ENCODE measurements at places on chromosomes 6 and 20. TPM values are rescaled to one million over a fixed set of nuclear protein-coding genes. Genes with fewer than 3 reads are reported as not detected.

Gene LAMA2
- 0.14 TPM for polyA plus RNA-seq

Gene HIVEP2
- 3.9 TPM for polyA plus RNA-seq

Gene PCMT1
- polyA plus RNA-seq: 126 TPM

Gene DPPA5
- polyA plus RNA-seq: not detected

Gene MRPS10
- 58.5 TPM for polyA plus RNA-seq

Gene SASH1
- polyA plus RNA-seq: not detected

Gene ZNF831
- 0.03 TPM for polyA plus RNA-seq

Gene NOTCH4
- polyA plus RNA-seq: 3.2 TPM

Gene SALL4
- polyA plus RNA-seq: not detected

Gene COL9A1
- polyA plus RNA-seq: not detected

Gene GJA1
- polyA plus RNA-seq: 0.06 TPM

Gene GSTA2
- not detected for polyA plus RNA-seq

Gene CDSN
- not detected for polyA plus RNA-seq

Gene PERP
- 2.2 TPM for polyA plus RNA-seq

Gene MYT1
- polyA plus RNA-seq: 0.15 TPM

Gene NOX3
- polyA plus RNA-seq: not detected

GRCh38 chr6:14824060-14824459 is 421.8 kb upstream of the JARID2 start:
- no peak for DNase-seq

- DNase-seq: no peak
These were observed 1.2 kb downstream of the SLC35D3 start for GRCh38 chr6:136923116-136923953.

- DNase-seq: no peak
These were observed 111.3 kb downstream of the PRDM1 start for GRCh38 chr6:106197441-106197840.

DNA sequence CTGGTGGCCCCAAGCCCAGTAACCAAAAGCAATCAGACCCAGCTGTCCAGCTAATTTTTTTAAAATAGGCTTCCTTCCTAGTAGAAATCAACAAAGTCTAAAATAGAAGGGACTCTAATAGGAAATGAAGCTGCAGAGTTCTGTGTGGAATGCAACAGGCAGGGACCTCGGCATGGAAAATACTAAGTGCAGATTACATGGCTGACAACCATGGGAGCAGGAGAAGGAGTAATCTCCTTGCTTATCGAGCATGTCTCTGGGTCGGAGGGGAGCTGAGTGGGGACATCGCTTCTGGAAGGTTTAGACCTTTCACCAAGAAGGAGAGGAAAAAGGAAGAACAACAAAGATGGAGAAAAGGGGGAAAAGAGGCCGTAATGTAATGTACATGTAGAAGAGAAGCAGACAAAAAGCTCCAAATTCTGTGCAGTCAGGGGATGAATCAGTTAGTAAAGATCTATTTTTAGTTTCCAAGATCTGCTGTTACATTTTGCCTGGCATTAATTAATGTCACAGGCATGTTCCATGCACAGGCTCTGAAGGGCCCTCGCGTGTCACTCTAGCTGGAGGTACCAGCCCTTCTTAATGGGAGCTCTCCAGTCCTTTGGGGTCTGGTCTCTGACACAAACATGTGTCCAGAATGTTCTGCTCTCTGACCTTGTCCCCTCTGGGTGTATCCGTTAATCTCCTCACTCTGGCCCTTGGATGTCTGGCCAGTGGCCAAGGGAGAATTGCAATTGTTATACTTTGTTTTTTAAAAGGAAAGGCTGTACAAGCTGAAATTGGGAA is 16.6 kb upstream of the ZNF831 start:
- no peak for DNase-seq

DNA sequence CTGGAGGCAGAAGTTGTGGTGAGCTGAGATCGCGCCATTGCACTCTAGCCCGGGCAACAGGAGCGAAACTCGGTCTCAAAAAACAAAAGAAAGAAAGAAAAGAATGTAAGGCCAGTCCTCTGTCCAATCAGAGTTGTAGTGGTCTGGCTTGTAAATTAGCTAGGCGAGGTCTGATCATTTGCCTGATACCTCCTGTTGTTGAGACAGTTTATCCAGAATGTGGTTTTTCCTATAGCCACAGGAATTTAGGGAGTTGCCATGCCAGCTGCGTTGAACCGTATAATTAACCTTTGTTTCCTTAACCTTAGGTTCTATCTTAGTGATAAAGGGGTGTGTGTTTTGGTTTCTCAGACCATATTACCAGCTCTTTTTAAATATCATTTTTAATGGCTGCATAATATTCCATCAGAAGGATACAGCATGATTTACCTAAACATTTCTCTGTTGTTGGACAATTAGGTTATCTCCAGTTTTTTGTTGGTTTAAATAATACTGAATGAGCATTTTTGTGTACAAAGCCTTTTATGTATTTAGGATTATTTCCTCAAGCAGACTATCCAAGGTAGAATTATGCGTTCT is 11.7 kb upstream of the PPARD start:
- no peak for DNase-seq

DNA sequence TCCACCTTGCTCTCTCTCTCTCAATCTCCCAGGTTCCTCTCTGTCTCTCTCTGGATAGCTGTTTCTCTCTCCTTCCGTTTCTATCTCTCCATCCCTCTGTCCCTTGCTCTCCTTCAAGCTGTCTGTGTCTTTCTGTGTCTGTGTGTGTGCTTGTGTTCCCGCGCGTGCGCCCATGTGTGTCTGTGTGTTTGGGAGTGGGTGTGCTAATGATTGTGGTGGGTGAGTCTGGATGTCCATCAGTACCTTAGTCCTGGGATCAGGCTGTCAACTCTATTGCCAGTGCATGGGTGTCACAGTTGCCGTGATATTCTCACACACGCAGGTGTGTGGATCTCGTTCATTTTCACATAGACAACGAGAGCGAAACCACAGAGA is 1380.6 kb upstream of the DEFB115 start:
- no peak for DNase-seq

DNA sequence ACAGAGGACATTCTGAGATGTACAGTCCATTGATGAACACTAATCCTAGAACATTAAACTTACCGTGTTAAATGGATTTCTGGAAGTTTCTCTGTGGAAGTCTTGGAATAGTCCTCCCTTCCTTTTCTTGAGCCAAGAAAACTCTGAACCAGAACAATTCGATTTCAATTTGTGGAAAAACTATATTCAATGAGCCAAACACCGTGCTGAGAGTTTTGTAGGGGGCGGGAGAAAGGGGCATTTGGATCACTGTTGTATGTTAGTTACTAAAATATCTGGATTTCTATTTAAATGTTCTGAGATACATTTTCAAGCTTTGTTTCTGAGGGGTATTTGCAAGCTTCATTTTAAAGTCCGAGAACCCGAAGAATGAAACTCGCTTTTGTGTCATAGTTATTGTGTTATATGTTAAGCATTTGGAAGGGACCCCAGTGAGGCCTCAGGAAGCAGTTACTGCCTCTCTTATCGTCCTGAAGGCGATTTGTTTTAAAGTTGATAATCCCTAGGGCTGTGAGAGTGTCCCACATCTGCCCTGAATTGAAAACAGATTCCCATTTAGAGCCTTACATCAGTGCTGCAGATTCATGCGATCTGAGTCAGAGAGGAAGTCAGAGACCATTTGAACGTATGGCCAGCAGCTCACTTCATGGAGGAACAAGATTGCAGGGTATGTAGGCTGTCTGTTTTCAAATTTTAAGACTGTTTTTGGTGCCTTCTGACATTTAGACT is 70.8 kb upstream of the SASH1 start:
- no peak for DNase-seq

DNA sequence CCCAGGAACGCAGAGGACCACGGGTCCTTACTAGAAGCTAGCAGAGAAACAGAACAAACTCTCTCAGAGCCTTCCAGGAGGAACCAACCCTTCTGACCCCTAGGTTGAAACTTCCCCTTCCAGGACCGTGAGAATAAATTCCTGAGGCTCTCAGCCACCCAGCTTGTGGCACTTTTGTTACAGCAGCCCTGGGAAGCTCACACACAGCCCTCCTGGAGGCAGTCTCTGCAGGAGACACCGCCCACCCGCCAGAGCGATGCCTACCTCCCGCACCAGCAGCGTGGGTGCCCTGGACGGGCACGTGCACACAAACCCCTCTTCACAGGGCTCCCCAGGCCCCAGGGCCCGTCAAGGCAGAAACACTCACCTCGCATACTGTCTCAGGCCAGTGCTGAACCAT is 4.2 kb downstream of the RNASET2 start:
- no peak for DNase-seq

DNA sequence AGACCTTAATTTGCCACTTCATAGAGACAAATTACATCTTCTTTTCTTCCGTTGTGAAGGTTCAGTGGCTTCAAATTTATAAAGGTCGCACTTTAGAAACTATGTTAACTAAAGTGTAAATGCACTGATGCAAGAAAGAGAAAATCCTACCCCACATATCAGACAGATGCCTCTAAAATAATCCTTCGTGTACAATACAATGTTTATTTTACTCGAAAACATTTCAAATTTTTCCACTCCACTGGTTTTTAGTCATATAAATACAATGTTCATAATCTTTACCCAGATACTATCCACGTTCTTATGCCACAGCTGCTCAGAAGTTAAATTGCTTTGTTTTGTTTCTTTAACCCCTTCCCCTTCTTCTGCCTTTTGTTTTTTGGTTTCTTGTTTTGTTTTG is 140.3 kb upstream of the LAMP5 start:
- no peak for DNase-seq

DNA sequence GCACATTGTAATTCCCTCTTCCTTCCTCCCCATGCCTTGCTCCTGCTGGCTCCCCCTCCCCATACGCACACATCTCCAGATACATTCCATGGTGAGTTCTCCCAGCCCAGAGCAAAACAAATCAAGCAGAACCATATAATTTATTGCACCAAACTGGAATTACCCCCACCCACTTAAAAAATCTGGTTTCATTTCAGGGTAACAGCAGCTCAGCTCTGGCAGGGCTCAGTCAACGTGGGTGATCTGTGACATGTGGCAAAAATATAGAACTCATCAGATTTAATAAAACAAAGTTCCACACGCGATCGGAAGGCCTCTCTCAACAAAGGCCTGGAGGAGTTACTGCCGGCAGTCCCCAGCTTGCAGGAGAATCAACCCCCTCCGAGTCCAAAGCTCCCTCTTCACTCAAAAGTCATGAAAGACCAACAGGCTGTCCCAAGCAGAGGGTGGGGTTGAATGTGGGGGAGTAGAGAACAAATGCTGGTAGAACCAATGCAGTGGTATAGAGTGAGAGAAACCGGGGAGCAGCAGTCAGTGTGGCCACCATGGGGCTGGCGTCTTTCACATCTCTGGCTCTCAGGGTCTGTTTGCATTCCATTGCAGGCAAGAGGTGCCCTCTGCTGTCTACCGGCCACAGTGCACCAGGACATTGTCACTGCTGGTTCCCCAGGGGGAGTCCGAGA is 323.3 kb upstream of the NT5E start:
- no peak for DNase-seq

DNA sequence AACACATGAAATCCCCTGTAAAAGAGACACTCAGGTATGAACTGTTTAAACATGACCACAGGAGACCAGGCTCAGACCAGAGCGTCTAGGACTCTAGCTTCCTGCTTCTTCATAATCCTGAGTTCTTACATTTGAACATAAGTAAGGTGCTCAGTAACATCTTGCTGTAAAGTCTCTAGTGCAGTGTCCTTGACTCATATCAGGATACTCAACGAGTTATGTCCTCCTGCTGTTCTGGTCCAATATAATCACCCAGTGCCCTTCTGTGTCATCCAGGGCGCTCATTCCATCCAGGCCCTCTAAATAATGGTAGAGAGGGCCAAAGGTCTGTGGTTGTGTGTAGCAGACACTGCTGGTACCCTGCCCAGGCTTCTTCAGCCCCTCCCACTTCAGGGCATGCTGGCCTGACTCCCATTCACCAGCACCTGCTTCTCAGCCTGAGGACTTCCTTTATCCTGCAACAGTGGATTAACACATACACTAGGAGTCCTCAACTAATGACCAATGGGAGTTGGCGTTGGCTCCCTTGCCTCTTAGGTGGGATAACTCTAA is 66.8 kb upstream of the MOCS1 start:
- DNase-seq: no peak

- DNase-seq: no peak
These were observed 767 bp downstream of the PTK6 start for GRCh38 chr20:63536241-63536977.

GRCh38 chr20:12535316-12535715 is 473.5 kb upstream of the SPTLC3 start:
- no peak for DNase-seq

DNA sequence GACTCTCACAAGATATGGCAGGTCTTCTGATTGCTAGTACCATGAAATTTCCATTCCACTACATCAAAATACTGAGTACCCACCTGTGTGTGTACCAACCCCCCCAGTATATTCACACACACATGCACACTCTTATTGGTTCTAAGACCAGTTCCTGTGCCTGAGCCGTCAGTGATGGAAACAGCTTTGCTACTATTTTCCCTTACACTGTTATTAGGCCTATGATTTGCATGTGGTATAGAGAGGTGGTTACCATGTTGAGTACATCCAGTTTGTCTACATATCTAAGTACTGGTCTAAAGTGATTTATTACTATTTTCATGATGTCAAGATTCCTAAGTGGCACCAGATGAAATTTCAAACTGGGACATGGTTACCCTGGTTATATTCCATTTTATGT is 459.9 kb downstream of the BCKDHB start:
- DNase-seq: no peak

- no peak for DNase-seq
These were observed 518.9 kb downstream of the PREX1 start for GRCh38 chr20:48308882-48309281.

GRCh38 chr6:29990931-29991330 is 48.6 kb downstream of the HLA-A start:
- DNase-seq: no peak

DNA sequence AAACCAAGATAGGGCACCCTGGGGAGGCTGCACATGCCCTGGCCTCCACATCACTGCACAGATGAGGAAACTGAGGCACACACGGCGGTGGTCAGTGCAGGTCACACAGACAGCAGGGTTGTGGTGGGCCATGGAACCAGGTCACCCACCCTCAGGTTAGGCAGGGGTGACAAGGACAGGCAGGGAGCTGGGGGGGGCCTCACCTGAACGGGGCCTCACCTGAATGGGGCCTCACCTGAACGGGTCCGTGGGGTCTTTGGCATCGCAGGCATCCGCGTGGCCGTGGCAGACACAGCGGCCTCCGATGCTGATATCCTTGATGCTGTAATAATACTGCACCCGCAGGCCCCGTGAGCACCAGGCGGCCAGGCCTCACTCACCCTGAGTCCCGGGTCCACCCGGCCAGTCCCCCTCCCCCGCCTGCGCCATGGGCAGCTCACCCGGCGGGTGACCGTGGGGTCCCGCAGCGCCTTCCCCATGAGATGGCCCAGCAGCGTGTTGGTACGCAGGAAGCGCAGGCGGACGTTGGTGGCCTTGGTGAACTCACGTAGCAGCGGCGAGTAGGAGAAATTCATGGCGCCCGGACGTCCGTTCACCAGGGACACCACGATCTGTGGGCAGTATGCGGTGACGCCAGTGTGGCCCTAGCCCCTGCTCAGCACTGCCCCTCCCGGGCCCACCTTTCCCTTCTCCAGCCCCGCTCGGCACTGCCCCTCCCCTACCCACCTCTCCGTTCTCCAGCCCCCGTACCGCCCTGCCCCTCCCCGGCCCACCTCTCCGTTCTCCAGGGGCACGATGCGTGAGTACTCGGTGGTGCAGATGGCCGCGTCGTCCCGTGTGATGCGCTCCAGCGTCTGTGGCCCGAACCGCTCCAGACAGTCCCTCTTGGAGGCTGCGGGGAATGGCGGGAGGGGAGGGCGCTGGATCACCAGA is 15.4 kb downstream of the LAMA5 start:
- DNase-seq: no peak

GRCh38 chr6:170187669-170188566 is 103.0 kb downstream of the DLL1 start:
- no peak for DNase-seq

- no peak for DNase-seq
These were observed 64.9 kb downstream of the BCAS1 start for GRCh38 chr20:54005524-54005923.
